ENCODE measurements at places on chromosomes 5 and 9. TPM values are rescaled to one million over a fixed set of nuclear protein-coding genes. Genes with fewer than 3 reads are reported as not detected.

DNA sequence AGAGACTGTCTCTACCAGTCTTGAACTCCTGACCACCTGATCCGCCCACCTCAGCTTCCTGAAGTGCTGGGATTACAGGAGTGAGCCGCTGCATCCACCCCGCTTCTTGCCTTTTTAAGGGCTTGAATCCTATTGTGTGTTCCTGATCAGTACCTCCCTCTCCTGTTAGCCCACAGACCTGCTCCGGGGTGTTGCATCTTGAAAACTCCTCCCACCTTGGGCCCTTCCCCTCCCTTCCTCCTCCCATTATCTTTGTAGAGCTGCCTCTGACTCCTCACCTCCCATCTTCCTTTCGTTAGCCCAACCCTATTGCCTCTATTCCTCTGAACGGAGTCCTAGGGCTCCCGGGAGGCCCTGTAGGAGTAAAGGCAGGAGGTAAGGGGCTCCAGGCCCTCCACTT, 48.5 kb upstream of the NEK6 start:
- DNase-seq, result no peak

DNA sequence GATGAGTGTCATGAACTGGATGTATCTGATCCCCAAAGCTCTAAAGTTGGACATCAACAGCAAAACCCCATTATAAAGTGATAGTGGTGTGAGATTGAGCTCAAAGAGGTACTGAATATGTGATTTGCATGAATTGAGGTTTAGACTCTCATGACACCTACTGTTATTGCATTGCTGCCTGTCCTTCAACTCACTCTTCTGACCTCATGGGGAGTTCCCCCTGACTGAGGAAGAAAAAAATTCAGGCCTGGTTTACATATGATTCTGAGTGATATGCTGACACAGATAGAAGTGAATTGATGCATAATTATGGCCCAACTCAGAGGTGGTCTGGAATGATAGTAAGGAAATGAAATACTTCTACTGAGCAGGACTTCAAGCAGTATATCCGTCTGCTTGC, 76.2 kb upstream of the CHD1 start:
- no peak for DNase-seq

DNA sequence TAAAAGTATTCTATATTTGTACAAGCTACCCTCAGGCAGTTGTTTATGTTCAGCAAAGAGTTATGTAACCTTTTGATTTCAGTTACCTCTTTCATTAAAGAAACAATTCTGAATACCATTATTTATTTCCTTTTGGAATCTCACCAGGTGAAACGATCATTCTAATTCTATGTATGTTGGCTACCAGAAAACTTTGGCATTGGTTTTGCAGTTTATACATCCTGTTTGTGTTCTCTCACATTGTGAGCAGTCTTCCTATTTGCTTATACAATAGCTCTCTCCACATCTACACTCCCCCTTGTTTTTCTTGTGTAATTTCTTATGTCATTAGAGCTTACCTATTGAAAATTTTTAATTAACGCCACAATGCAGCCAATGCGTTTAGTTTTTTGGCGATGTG, 276.0 kb upstream of the MPDZ start:
- DNase-seq, result no peak

Gene RABEPK
- total RNA-seq, result 20.3 TPM

DNA sequence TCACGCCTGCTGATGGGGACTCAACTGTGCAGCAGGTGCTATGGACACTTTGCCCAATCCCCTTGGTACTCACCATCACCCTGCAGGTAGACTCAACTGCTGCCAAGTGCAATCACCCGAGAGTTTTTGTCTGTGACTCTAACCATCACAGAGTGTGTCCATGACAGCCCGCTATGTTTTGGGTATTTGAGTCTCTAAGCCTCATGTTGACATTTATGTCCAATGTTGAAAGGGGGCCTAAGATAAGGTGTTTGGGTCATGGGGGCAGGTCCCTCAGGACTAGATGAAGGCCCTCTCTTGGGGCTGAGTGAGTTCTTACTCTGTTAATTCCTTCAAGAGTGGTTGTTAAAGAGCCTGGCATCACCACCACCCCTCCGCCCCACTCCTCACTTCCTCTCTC, 44.1 kb upstream of the GABRP start:
- no peak for DNase-seq

- no peak for DNase-seq
Measured at GRCh38 chr5:139662617-139663016, 14.5 kb downstream of the CXXC5 start.

- DNase-seq, result no peak
Measured at GRCh38 chr9:3793971-3794383, 268.2 kb upstream of the RFX3 start.

DNA sequence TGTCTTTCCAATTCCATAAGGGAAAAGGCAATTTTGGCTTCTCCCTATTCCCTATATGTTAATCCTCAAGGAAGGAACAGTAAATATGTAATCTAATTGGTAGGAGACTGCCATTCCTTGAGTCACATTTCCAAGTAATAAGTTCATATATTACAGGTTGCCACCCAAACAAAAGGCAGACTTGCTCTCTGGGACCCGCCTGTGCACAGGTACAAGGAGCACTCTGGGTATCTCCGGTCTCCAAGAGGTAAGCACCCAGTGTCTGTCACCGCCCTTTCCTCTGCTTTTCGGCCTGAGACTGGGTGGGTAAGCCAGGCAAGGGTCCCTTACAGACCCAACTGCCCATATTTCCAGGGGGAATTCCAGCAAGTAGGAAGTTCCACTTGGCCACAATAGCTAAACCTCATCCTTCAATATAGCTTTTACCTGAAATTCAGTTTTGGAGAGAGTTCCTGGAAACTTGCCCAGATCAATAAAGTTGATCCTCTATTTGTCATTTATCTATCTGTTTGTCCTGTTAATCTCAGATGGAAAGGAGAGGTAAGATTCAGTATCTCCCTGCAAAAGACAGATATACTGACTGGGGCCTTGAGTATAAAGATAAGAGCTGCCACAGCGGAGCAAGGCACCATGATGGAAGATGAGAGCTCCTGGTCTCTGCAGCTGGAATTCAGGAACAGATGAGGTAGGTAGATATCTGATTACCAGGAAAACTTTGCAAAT, 81.8 kb downstream of the SUSD1 start:
- no peak for DNase-seq

GRCh38 chr5:105639068-105639467, 2031.7 kb downstream of the EFNA5 start:
- DNase-seq, result no peak

Gene INSL4
- total RNA-seq, result not detected

GRCh38 chr5:32217886-32218396, 43.8 kb upstream of the GOLPH3 start:
- DNase-seq, result no peak

DNA sequence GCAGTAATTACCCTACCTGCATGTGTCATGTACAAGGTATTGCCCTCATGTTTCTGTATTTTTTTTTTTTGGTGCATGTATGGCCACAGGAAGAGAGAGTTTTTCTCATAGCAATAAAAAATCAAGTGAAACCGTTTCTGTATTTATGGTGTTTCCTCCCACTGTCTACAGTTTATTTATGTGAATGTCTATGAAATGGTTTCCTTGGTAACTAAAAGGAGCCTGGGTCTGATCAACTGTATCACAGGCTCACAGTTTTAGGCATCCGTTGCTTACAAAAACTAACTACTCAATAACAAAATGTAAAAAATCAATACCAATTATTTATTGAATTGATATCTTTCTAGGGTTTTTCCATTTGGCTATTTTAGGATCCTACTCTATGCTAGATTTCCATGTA, 464.4 kb downstream of the TAF11L14 start:
- no peak for DNase-seq

Gene GARNL3
- total RNA-seq, result 59.0 TPM

- DNase-seq, result no peak
Measured at GRCh38 chr5:134545070-134545868, 19.8 kb downstream of the JADE2 start.

- DNase-seq, result no peak
Measured at GRCh38 chr9:2269778-2270177, 254.6 kb downstream of the SMARCA2 start.

Gene UBE2QL1
- 0.49 TPM for total RNA-seq

DNA sequence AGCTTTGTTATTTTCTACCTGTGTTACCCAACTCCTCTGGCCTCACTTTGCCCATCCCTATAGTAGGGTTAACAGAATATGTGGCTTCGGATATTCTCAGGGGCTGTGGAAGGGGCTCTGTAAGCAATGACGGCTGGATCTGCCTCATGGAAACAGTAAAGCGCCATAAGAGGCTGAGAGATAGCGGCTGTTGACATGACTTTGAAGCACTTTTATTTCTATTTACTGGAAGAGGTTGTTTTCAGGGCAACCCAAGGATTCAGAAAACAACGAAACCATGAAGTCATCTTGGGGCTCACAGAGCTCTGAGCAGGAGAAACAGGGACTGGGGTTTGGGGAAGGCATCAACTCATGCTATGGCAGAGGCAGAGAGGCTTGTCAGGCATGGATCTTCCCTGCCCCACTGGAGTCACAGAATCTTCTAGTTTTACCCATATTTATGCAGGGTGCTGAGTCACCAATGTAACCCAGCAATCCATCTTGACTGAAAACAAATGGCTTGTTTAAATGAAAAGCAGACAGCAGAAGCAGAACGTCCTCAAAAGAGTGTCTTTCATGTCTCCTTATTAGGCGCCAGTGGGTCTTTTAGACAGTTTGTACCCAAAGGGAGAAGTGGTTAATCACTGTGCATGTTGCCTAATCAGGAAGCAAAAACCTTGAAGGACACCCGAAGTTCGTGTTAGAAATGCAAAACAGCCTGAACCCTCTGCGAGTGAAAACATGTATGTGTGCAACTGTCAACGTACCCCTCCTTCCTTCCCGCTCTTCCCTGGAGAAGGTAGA, 113.0 kb downstream of the COL23A1 start:
- DNase-seq, result no peak

GRCh38 chr5:61386045-61386800, 54.2 kb downstream of the ZSWIM6 start:
- no peak for DNase-seq

Gene SIT1
- total RNA-seq, result 0.52 TPM

DNA sequence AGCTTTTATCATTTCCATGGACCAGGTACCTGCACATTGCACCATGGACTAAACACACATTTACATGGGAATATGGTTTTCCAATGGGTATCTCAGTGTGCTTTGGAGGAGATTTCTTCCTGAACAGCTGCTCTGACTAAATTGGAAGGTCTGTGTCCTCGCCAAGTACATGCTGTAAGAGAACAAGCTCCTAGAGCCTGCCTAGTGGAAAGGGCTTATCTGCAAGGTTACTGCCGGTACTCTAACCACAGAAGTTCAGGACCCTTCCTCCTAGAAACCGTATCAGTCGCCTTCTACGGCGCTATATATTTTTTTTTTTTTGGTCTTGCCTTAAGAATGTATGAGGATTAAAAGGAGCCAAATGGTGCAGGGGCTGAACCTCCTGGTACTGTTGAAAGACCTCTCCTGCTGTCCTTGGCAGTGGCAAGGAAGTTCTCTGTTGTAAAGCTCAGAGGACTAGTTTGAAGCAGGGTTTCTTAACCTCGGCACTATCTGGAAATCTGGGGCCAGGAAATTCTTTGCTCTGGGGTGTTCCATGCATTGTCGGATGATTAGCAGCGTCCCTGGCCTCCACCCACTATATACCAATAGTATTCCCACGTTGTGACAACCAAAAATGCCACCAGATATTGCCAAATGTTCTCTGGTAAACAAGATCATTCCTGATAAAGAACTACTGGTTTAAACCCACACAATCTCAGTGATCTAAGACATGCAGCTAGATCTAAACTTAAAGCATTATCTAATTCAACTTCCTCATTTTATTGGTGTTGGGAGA, 107.4 kb downstream of the FBXO38 start:
- no peak for DNase-seq

DNA sequence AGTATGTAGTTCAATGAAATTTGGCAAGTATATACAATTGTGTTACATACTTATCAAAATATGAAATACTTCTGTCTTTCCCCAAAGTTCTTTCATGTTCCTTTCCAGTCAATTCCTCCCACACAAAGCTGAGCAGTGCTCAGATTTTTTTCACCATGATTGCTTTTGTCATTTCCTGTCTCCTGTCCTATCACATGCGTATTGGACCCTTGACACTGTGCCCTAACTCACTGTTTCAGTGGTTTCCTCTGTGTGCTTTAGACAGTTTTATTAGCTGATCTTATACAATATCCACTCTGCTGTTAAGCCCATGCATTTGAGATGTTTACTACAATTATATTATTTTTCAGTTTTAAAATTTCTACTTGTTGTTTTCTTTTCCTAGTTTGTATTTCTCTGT, 463.6 kb upstream of the MEF2C start:
- no peak for DNase-seq

GRCh38 chr5:82882316-82882715, 194.9 kb downstream of the TMEM167A start:
- no peak for DNase-seq

DNA sequence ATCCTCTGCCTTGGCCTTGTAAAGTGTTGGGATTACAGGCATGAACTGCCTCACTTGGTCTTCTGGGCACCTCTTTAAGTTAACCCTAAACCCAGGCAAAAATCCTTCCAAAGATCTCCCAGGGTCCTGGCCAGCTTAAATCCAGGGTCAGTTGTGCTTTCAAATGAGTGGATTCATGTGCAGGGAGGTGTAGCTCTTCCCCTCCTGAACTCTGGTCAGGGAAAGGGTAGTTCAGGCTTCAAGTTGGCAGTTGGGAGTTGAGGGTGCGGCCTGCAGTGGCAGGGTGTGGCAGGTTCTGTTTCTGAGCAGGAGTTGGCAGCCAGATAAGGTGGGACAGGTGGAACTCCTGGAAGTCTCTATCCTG, 3.6 kb downstream of the HNRNPAB start:
- DNase-seq, result no peak

- peak; percentile 66 for DNase-seq
Measured at GRCh38 chr9:21559402-21560280, 77.5 kb upstream of the IFNE start.

Gene OTP
- total RNA-seq, result not detected

Gene SLC25A2
- 1.3 TPM for total RNA-seq

DNA sequence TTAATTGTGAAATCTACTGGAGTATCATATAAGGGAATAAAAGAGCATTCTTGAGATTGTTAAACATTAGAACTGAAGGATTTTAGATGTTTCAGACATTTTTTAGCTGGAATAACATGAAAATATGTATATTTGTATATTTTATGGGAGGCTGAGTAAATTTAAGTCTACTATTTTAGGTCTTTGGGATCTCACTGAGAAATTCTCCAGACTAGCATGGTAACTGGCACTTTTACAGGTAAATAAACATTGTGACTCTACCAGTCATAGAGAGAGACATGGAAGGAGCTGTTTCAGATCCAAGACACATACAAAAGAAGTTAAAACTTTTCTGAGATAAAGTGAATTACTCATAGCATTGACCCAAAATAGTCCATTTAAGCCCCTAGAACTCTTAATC, 59.4 kb downstream of the NDUFAF2 start:
- DNase-seq, result no peak

Measured in ureter (tissue), 1 donor.